ENCODE measurements at places on chromosomes 2 and 18.

GRCh38 chr2:216648105-216648504, 14.9 kb downstream of the IGFBP2 start:
- DNase-seq = no peak

- DNase-seq = no peak
Measured at GRCh38 chr18:9743200-9744016, 35.3 kb downstream of the RAB31 start.

DNA sequence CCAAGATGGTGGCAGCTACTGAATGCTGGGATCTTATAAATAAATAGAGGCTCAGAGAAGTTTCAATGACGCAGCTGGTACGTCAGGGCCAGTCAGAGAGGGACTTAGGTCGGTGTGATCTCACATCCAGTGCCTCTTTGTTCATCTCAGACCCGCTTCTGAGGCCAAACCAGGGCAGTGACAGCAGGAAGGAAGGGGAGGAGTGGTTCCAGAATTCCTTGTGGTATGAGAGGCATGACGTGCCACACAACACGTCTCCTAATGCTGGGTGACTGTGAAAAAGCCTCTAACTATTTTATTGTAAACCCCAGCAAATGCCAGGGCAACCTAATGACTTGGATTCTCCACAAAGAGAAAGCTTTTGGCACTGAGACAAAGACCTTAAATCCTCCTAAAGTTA, 423.3 kb downstream of the LPIN1 start:
- DNase-seq = no peak

DNA sequence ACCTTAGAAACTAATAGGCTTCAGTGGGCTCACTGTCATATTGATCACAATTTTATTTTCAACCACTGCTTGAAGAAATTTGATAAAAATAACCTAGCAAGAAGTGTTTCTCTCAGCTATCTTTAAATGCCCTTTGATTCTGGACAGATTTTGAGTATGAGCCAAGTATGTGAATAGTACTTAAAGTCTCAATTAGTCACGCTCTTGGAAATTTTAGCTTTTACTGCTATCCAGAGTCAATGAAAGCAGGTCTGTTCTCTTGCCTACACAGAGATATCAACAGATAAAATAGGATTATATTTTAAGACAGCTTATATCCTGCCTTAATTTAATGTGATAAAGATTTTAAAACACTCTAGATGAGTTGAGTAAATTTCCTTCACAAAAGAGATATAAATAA, 337.3 kb downstream of the CBLN2 start:
- DNase-seq = no peak

GRCh38 chr2:45643095-45643494, 8.4 kb upstream of the PRKCE start:
- no peak for DNase-seq

- DNase-seq = peak; percentile 37
Measured at GRCh38 chr18:66749030-66749429, 145.1 kb upstream of the CDH19 start.

DNA sequence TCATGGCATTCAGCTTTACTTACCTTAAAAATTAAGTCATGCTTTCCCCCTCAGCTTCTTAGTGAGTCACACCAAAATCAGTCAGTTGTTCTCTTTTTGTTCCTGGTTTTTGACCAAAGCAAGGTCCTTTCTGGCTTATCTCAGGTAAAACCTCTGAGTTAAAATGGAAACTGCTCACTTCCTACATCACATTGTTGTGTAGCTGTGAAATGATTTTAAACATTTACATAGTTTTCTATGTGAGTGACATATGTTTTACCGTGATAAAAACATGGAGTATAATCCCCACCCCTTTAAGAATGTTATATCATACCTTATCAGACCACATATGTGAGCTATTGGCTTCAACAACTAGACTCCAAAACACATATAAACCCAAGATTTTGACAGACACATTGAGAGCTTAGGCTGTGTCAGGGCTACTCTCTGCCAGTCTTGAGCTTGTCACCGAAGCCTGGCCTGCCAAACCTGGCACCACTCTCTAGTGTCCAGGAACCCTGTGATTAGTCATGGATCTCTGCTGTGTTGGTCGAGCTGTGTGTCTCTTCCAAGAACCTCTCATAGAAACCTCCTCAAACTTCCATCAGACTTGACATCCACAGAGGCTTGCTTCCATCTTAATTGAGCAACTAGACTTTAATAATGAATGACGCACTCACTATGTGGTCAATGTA, 294.5 kb upstream of the FBXO11 start:
- no peak for DNase-seq

GRCh38 chr2:190351955-190352354, 8.6 kb downstream of the INPP1 start:
- DNase-seq = no peak

DNA sequence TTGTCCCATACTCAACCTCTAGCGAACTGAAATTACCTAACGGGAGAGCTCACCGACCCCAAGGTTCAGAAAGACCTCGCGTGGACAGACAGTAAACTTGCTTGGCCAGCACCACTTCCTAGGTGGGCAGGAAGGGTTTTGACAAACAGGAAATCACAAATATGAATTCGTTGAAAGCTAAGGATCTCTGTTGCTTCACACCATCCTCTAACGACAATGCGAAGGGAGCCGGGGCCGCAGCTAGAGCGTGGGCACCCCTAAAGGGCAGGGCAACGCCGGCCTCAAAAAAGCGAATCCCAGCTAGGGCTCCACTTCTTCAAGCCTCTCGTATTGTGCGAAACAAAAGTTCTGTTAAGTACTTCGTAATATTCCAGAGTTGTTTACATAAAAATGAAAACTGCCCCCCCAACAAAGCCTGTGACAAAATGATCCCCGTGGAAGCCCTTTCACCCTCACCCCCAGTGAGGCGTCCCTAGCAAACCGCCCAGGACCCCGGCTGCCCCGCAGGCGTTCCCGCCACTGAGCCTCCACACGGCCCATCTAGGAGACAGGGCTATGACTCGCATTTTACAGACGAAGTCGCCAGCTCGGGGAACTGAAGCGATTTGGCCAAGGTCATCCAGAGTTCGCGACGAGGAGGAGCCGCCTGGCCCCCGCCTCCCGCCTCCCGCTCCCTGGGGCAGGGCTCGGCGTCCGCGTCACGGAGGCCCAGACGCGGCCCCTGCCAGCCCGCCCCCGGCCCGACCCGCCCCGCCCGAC, 548 bp downstream of the KANSL3 start:
- peak; percentile 62 for DNase-seq

DNA sequence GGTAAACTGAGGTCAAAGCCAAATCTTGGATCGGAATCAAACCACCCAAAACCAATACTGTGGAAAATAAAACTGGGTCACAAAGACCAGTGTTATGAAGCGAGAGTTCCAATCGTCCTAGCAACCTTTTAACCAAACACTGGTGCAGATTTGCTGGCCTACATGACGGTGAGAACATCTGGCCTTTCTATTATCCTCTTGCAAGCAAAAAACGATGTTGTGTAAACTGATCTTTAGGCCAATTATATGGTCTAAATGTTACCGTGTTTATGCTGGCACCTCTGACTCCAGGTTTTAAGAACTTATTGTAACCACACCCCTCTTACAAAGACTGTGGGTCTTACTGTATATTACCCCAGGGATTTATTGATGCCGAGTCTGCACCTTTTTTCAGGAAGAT, 145.9 kb downstream of the GFPT1 start:
- no peak for DNase-seq

- no peak for DNase-seq
Measured at GRCh38 chr18:59328683-59329082, 10.2 kb upstream of the CPLX4 start.

- no peak for DNase-seq
Measured at GRCh38 chr2:231336700-231337099, 58.8 kb upstream of the B3GNT7 start.

- no peak for DNase-seq
Measured at GRCh38 chr2:3314626-3315025, 63.0 kb downstream of the EIPR1 start.

DNA sequence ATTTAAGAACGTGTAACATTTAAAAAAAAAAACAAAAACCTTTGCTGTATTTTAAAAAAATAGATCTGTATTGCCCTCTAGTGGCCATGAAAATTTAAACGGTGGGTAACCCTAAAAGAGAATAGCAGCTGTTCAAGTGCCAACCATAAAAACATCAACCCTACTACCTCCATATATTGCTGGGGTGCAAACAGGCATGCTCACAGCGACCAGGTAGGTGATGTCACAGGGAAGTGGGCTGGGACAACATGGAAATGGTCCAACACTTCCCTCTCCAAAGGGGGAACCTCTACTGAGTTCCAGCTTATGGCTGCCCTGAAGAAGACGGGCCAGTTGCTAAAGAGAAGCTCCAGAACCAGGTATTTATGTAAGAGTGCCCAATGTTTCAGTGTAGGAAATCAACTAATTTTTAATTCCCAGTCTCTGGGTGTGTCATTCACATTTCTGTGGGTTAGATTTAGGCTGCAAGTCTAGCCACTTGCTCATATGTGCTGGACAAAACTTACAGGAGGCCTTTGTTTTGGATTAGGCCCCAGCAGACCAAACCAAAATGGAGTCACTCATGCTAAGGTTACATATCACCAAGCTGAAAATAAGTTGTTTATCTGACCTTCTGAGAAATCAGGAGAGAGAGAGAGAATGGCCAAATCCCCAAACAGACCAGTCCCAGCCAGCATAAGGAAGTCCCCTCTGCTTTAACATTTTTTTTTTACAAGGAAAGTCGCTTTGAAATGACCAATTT, 54.5 kb downstream of the SKA1 start:
- DNase-seq = peak; percentile 31

DNA sequence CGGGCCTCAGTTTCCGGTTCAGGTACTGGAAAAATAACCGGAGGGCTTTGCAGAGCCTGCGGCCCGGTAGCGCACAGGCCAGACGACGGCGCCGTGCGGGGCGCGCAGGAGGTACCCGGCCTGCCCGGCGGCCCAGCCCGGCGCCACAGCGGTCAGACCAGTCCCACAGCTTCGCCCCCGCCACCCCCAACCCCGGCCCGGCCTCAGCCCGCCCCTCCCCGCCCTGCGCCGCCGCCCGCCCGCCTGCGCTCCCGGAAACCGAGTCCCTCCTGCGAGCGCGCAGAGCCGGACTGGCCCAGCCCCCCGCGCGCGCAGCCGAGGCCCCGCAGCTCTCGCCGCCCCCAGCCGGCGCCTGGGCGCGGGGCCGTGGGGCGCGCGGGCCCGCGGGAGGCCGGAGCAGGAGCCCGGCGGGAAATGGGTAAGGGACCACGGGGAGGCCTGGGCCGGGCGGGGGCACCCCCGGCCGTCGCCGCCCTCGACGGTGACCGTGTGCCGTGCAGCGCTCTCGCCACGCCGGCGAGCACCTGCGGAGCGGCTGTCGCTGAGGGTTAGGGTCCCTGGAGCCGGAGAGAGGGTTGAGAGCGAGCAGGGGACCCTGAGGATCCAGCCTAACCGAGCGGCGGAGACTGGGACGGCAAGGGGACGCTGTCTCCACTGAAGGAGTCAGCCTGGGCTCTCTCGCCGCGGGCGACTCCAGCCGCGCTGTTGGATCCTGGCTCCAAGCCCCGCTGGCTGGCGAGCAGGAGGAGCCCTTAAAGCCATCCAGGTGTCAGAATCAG, 16.5 kb upstream of the PSD4 start:
- DNase-seq = no peak

- DNase-seq = no peak
Measured at GRCh38 chr18:68034296-68034695, 517.8 kb upstream of the DSEL start.

- DNase-seq = no peak
Measured at GRCh38 chr18:4906856-4907255, 290.2 kb downstream of the AKAIN1 start.

DNA sequence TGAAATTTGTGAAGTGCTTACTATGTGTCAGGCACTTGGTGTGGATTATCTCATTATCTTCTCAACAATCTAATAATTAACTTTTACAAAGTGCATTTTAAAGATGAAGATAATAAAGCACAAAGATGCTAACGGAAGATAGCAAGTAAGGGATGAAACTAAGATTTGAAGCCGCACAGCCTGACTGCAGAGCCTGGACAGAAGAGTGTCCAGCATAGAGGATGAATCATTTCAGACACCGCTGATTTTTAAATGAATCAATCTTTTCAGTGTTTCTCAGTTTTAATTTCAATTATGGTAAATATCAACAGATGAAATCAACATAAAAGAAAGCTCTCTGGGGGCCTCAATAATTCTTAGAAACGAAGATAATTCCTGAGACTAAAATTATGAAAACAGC, 24.5 kb upstream of the STAM2 start:
- no peak for DNase-seq

DNA sequence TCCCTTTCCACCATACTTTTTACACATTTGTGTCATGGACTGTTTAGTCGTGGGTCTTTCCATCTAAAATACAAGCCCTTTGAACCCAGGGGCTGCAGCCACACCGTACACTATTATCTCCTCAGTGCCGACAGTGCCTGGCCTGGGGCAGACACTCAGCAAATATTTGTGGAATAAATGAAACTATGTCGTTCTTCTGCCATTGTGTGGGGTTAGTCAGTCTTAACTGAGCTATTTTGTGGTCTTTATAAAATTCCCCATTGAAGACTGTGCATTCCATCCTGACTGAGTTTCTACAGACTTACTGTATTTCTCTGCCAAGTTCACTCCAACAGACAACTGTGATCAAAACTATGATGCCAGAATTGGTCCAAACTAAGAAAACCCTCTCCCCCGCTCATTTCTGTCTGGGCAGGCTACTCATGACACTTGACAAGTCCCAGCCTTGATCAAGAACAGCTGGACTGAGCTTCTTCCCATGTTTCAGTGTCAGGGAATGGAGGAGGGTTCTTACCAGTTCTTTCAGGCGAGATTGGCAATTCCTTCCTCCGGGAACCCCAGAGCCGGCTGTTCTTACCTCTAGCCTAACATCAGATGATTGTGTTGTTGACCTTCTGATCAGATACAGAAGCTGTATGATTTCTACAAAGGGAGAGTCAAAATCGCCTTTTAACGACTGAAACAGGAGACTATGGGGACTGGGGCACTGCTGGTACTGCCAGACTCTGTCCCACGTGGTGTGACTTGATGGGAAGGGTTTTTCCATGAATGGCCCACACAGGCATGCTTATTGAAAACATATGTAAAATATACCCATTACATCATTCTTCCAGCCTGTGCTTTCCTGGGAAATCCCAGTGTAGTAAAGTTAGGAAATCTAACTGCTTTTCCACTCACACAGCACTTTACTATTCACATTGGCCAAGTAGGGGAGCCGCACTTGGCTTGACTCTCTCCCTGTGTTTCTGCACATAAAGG, 77.4 kb upstream of the NPAS2 start:
- no peak for DNase-seq

DNA sequence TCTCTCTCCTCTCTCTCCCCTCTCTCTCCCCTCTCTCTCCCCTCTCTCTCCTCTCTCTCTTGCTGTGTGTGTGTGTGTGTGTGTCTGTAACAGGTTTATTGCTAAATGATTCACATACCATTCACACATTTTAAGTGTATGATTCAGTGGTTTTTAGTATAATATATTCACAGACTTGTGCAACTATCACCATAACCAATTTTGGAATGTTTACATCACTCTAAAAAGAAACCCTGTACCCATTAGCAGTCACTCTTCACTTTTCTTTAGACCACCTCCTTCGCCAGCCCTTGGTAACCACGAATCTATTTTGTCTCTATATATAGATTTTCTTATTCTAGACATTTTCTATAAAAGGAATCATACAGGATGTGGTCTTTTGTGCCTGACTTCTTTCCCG, 11.4 kb downstream of the THNSL2 start:
- DNase-seq = no peak

- no peak for DNase-seq
Measured at GRCh38 chr2:9269695-9270360, 63.2 kb downstream of the ASAP2 start.
